ENCODE measurements at places on chromosomes 1 and 21. TPM values are rescaled to one million over a fixed set of nuclear protein-coding genes. Genes with fewer than 3 reads are reported as not detected.
A peak's percentile ranks its signal among the peaks of the same experiment; 100 is the strongest.

Gene NEXN
- total RNA-seq, result 29.7 TPM

DNA sequence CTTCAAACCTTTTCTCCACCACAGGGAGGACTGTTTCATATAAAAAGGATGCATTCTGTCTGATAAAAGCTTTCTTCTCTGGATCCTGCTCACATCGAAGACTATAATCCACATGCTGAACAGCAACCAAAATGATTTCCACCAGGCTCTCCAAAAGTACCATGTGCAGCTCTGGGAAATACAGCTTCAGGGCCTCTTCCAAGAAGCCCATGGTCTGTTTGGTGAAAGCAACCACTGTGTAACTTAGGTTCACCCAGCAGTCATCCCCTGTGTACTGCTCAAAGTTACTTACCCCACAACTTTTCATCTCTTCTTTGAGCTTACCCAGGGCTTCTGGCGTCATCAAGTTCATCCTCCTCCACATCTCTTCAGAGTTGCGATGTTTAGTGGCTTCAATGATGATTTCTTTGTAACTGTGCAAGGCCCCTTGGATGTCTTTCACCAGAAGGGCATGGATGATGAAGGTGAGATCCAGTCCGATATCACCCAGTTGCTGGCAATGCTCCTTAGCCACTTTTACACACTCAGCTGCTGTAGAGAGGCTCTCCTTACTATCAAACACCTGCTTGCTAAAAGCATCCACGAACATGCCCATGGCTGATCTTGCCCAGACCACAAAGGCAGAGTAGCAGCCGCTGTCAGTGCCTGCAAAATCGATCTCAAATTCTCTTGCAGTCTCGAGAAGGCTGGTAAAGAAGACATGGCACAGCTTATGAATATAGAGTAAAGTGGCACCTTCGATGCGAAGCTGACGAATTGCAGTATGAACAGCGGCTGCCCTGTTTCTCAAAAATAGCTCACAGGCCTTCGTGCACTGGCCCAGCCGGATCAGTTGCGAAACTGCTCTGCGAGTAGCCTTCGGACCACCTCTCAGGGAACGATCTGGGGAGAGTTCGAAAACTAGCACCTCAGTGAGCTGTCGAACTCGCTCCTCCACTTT is 1.7 kb downstream of the EXOC8 start:
- DNase-seq, result no peak

Gene FCRLB
- 0.64 TPM for total RNA-seq

Gene HENMT1
- total RNA-seq, result 0.17 TPM

Gene RAVER2
- 0.29 TPM for total RNA-seq

- DNase-seq, result no peak
Observed at GRCh38 chr1:226572325-226572726, 23.8 kb downstream of the STUM start.

DNA sequence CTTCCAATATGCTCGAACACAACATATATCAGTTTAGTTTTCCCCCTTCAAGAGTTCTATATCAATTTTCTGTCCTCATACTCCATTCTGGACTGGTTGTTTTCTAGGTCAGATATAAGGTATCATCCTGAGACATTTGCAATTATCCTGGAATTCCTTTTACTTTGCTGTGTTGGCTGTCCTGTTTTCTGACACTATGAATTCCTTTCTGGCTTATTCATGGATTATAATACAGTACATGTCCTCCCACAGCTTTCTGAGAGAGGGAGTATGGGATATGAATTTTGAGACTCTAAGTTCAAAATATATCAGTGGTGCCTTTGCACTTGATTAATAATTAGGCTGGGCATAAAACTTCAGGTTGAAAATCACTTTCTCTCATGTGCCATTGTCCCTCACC is 11.9 kb downstream of the PHTF1 start:
- peak; percentile 56 for DNase-seq

Gene PBX1
- total RNA-seq, result 3.6 TPM

Gene FAM110D
- total RNA-seq, result not detected

Gene CACNA1S
- 0.17 TPM for total RNA-seq

DNA sequence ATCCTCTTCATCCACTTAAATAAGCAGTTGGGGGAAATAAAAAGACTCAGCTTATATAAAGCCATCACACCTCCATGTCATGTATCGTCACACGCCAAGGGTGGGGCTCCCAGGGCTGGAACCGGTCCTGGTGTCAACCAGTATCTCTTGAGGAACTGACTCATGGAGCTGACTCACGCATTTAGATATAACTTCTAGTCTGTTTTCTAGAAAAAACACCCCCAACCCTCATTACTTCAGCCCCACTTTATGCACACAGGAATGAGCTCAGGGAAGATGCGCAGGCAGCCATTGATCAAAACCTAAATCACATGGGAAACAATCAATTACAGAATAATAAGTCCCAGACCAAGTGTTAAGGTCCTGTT is 6.9 kb upstream of the IL22RA1 start:
- peak; percentile 55 for DNase-seq

DNA sequence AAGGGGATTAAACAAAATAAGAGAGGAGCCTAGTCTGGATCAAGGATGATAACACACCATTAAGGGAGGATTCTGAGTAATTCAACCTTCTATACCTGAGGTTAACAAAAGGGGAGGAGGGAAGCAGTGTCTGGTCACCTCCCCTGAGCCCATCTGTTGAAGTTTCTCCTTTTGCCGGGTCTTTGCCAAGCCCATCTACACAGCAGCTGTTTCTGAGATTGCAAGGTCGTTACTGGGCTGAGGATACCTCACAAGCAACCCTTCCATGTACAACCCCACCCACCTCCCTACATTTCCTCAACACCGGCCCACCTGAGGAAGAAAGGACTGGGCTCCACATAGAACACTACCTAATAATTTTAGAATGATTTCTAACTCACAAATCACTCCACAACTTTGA is 26.3 kb downstream of the LRRC52 start:
- no peak for DNase-seq

- DNase-seq, result no peak
Observed at GRCh38 chr1:200027264-200027823, at the start of gene NR5A2. NR5A2 (plus strand) TSS chr1:200027710; CDS start chr1:200027848, 138 bp downstream.

Gene RUNX1
- 43.9 TPM for total RNA-seq

Gene DRAM2
- total RNA-seq, result 31.9 TPM

GRCh38 chr1:24901791-24902470 is 28.1 kb downstream of the RUNX3 start:
- DNase-seq, result no peak
